ENCODE measurements at places on chromosomes 3 and 15. TPM values are rescaled to one million over a fixed set of nuclear protein-coding genes. Genes with fewer than 3 reads are reported as not detected.

- no peaks in the 10 kb centered on the region for H3K4me1 ChIP-seq
- no peak overlapping the region for H3K27ac ChIP-seq
- H3K4me3 ChIP-seq = peak overlapping the region; percentile 31
- DNase-seq = peak; percentile 93
These were observed 70.7 kb upstream of the ABHD2 start for GRCh38 chr15:89017370-89018066.

- no peaks in the 10 kb centered on the region for H3K36me3 ChIP-seq
- no peak overlapping the region for H3K4me3 ChIP-seq
- DNase-seq = no peak
- H3K27me3 ChIP-seq = no peaks in the 10 kb centered on the region
These were observed 403.2 kb downstream of the MECOM start for GRCh38 chr3:169260296-169260695.

GRCh38 chr15:72086920-72087648 lies 30.9 kb downstream of the MYO9A start:
- no peaks in the 10 kb centered on the region for H3K4me1 ChIP-seq
- H3K27ac ChIP-seq = no peak overlapping the region
- DNase-seq = no peak
- H3K27me3 ChIP-seq = no peaks in the 10 kb centered on the region

GRCh38 chr3:119950666-119951325 lies 143.5 kb downstream of the GSK3B start:
- H3K36me3 ChIP-seq = peaks cover 7% of the 10 kb centered on the region
- no peak overlapping the region for H3K4me3 ChIP-seq
- no peaks in the 10 kb centered on the region for H3K27me3 ChIP-seq
- DNase-seq = no peak
- no peaks in the 10 kb centered on the region for H3K4me1 ChIP-seq
- H3K27ac ChIP-seq = no peak overlapping the region

DNA sequence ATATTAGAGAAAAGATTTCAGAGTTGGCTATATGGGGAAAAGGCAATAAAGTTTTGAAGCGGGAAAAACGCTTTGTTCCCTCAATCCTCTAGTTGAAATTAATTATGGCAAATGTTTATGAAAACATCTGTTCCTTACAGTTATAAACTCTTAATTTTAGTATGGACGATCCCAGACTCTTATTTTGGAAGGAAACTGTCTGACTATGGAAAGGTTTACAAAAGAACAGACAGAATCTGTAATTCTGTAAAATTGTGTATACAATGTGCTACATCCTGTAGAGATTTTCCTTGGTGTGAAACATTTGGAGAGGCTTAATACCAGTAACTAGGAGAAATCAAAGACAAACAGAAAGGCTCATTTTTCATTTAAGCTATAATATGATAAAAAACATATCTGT lies 311.8 kb downstream of the TBC1D5 start:
- no peak overlapping the region for H3K27ac ChIP-seq
- H3K36me3 ChIP-seq = no peaks in the 10 kb centered on the region
- H3K4me1 ChIP-seq = no peaks in the 10 kb centered on the region
- H3K4me3 ChIP-seq = no peak overlapping the region

- H3K27ac ChIP-seq = no peak overlapping the region
- H3K27me3 ChIP-seq = peaks cover 100% of the 10 kb centered on the region
- DNase-seq = no peak
- peaks cover 45% of the 10 kb centered on the region for H3K4me1 ChIP-seq
These were observed 19.0 kb downstream of the ZIC4 start for GRCh38 chr3:147387291-147387884.

GRCh38 chr15:76327191-76328105 lies 9.1 kb upstream of the ISL2 start:
- H3K27ac ChIP-seq = no peak overlapping the region
- no peaks in the 10 kb centered on the region for H3K36me3 ChIP-seq
- H3K27me3 ChIP-seq = peaks cover 13% of the 10 kb centered on the region
- no peak for DNase-seq

DNA sequence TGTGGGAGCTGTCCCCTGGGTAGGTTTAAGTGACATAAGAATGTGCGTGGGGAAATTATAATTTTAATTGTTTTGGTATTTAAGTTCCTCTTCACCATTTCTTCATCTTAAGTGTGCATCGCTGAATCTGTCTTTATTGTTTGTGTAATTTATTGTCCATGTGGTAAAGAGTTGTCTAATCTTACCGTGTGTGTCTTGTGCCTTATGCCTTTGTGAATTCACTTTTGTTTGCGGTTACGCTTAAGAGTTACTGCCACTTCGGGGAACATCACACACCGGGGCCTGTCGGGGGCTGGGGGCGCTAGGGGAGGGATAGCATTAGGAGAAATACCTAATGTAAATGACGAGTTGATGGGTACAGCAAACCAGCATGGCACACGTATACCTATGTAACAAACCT lies 767 bp downstream of the WDR48 start:
- H3K27me3 ChIP-seq = no peaks in the 10 kb centered on the region
- H3K36me3 ChIP-seq = no peaks in the 10 kb centered on the region
- H3K4me1 ChIP-seq = peaks cover 19% of the 10 kb centered on the region
- DNase-seq = peak; percentile 39

GRCh38 chr3:31011380-31011779 lies 116.9 kb upstream of the GADL1 start:
- H3K4me1 ChIP-seq = peaks cover 9% of the 10 kb centered on the region
- DNase-seq = no peak
- no peaks in the 10 kb centered on the region for H3K36me3 ChIP-seq
- H3K27me3 ChIP-seq = peaks cover 98% of the 10 kb centered on the region
- H3K4me3 ChIP-seq = no peak overlapping the region
- no peak overlapping the region for H3K27ac ChIP-seq

GRCh38 chr3:114496874-114497273 lies 203.0 kb downstream of the TIGIT start:
- H3K4me1 ChIP-seq = peaks cover 9% of the 10 kb centered on the region
- H3K36me3 ChIP-seq = no peaks in the 10 kb centered on the region
- no peak overlapping the region for H3K4me3 ChIP-seq
- H3K27me3 ChIP-seq = no peaks in the 10 kb centered on the region
- no peak for DNase-seq

GRCh38 chr3:155292693-155293092 lies 790 bp downstream of the STRIT1 start:
- no peaks in the 10 kb centered on the region for H3K36me3 ChIP-seq
- H3K27me3 ChIP-seq = no peaks in the 10 kb centered on the region
- no peaks in the 10 kb centered on the region for H3K4me1 ChIP-seq
- no peak for DNase-seq

DNA sequence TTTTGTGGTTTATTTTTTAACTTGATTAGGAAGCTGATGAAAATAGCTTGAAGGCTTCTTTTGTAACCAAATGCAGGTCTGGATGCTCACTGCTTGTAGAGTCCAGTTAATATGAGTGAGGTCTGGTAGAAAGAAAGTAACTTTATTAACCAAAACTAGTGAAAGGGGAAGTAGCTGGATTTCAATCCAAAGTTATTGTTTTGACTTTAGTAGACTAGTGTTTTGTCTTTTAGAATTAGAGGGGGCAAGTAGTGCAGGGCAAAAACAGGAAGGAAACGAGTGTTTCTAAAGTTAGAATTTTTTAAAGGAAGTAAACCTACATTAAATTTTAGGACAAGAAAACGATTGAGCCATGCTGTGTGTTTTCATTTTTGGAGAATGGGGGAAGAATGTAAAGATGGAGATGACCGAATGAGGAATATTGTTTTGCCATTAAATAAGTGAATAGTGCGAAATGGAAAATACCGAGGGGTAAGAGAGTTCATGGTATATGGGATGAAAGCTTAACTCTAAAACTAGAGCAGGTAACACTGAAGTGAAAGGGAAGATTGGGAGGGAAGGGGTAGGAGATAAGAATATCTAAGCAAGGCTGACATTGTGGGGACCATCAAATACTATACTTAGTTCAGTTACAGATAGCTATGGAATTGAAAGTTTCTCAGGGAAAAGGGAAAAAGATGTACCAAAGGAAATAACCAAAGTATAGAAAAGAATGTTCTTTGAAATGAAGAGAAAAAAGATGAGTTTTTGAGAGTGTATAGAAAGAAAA lies 40.0 kb downstream of the USP3 start:
- no peak overlapping the region for H3K4me3 ChIP-seq
- H3K27ac ChIP-seq = no peak overlapping the region
- peaks cover 7% of the 10 kb centered on the region for H3K36me3 ChIP-seq
- no peak for DNase-seq
- no peaks in the 10 kb centered on the region for H3K27me3 ChIP-seq

GRCh38 chr3:78728406-78729145 lies 1039.2 kb downstream of the ROBO1 start:
- no peak overlapping the region for H3K4me3 ChIP-seq
- peaks cover 66% of the 10 kb centered on the region for H3K4me1 ChIP-seq
- peak overlapping the region; percentile 78 for H3K27ac ChIP-seq
- no peaks in the 10 kb centered on the region for H3K36me3 ChIP-seq
- no peaks in the 10 kb centered on the region for H3K27me3 ChIP-seq

DNA sequence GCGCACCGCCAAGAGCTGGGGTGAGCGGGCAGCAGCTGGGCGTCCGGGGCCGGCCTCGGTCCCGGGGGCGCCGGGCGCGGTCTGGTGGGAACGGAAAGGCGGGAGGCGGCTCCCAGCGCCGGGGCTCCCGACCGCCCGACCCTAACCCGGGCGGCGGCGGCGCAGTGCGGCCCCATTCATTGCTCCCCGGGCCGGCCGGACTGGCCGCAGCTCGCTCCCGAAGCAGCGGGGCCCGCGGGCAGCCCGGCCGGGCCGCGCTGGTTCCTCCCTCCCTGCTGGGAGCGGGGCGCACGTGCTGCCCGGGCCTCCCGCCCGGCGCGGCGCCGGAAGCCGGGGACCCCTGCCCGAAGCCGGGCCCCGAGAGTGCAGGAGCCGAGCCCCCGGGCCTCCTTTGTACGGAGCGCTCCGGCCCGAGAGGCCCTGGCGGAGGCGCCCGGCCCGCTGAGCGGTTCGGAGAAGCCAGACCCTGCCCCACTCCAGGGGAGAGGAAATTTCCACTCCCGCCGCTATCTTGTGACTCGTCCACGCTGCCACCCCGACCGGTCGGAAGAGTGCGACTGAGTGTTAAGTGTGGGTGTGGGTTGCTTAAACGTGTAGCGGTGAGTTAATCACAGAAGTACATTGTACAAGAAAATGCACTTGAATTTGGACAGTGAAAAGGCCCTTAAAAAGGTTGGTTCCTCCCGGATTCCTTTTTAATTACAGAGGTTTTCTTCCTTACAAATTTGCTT lies 613 bp downstream of the ATP1B3 start:
- DNase-seq = peak; percentile 77
- H3K4me1 ChIP-seq = peaks cover 16% of the 10 kb centered on the region
- peaks cover 9% of the 10 kb centered on the region for H3K27me3 ChIP-seq
- peak overlapping the region; percentile 95 for H3K27ac ChIP-seq
- H3K36me3 ChIP-seq = no peaks in the 10 kb centered on the region
- peak overlapping the region; percentile 93 for H3K4me3 ChIP-seq

DNA sequence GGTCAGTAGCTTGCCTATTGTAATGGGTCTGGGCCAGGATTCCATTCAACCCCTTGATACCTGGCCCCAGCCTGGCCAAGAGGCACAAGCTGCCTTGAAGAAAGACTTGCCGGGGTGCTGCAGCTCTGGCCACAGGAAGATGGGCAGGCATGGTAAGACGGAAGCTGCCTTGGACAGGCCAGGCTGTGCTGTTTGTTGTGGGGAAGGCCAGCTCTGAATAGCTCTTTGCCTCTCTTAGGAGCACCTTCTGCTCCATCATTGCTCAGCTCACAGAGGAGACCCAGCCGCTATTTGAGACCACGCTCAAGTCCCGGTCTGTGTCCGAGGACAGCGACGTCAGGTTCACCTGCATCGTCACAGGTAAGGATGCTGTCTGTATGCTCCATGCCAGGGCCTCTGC lies 10.1 kb downstream of the ALPK3 start:
- no peaks in the 10 kb centered on the region for H3K27me3 ChIP-seq
- H3K27ac ChIP-seq = no peak overlapping the region
- no peak overlapping the region for H3K4me3 ChIP-seq
- no peaks in the 10 kb centered on the region for H3K4me1 ChIP-seq
- H3K36me3 ChIP-seq = no peaks in the 10 kb centered on the region

DNA sequence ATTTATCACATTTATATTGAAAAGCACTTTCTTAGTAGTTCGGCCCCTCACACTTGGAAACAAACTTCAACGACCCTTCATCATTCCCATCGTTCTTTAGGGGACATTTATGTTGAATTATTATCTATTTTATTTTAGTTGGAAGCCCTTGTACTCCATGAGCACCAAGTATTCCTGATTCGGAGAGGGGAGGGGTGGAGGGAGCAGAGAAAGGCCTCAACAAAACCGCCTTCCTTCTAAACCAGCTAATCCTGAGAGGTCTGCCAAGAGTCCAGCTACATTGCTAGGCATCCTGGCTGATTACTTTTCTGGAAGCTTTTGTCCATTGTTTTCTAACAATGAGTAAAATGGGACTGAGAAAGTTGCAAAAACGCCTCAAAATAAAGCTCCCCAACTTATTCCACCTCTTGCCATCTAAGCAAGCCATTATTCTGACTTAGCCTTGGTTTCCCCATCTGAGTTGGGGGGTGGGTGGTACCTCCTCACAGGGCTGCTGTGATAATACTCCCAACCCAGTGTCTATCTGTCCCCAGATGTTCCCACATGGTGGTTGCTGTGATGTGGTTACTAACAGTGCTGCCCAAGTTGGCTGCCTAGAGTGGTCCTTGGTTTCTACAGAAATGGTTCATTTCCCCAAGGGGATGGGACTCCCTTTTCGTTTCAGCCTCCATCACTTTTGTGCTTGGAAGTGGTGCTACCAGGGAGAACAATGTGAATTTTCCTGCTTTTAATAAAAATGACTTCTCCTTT lies 1.2 kb upstream of the TMEM158 start:
- DNase-seq = peak; percentile 55
- peaks cover 19% of the 10 kb centered on the region for H3K27me3 ChIP-seq
- H3K27ac ChIP-seq = no peak overlapping the region

Gene CA12
- 0.81 TPM for total RNA-seq

Gene SYNPR
- 0.59 TPM for total RNA-seq

Gene CFAP161
- 1.9 TPM for total RNA-seq

Gene TGM5
- not detected for total RNA-seq

Gene GPR149
- total RNA-seq = not detected

Gene CCPG1
- total RNA-seq = 28.0 TPM

Gene ACTC1
- 3.8 TPM for total RNA-seq

Gene ARL14
- not detected for total RNA-seq

Gene RNU5B-1
- not detected for total RNA-seq

All from neural progenitor cell (in vitro differentiated cells).